Subcutaneous adipose tissue (tissue), 4 donors: ENCODE measurements at places on chromosomes 3 and 15. TPM values are rescaled to one million over a fixed set of nuclear protein-coding genes. Genes with fewer than 3 reads are reported as not detected.

LYZL4 gene
- total RNA-seq: not detected

NCEH1 gene
- total RNA-seq: 10.6 TPM

MASP1 gene
- total RNA-seq: 3.6 TPM

STRC gene
- total RNA-seq: 0.22 TPM

GDPGP1 gene
- total RNA-seq: 3.2 TPM

CCK gene
- total RNA-seq: not detected

SPATA12 gene
- not detected for total RNA-seq

SOX14 gene
- not detected for total RNA-seq

CFAP91 gene
- total RNA-seq: 2.9 TPM

CCDC54 gene
- not detected for total RNA-seq

CLDN16 gene
- 1.2 TPM for total RNA-seq

GP9 gene
- total RNA-seq: not detected

STXBP5L gene
- total RNA-seq: not detected

GOLGA8H gene
- 1.5 TPM for total RNA-seq

CRABP1 gene
- not detected for total RNA-seq

DAZL gene
- not detected for total RNA-seq

C15orf61 gene
- 12.8 TPM for total RNA-seq

GOLGA6A gene
- not detected for total RNA-seq

CAMP gene
- 21.4 TPM for total RNA-seq

OXTR gene
- total RNA-seq: 0.34 TPM

RAB11A gene
- 144 TPM for total RNA-seq

SGO1 gene
- 1.3 TPM for total RNA-seq

HTR3E gene
- not detected for total RNA-seq

UBAP1L gene
- 3.9 TPM for total RNA-seq

GOLGA6B gene
- total RNA-seq: not detected
